ENCODE measurements at places on chromosomes 16 and 17. TPM values are rescaled to one million over a fixed set of nuclear protein-coding genes. Genes with fewer than 3 reads are reported as not detected.

The DPEP3 gene
- not detected for total RNA-seq

The TPSAB1 gene
- total RNA-seq, result not detected

The FLOT2 gene
- total RNA-seq, result 197 TPM

DNA sequence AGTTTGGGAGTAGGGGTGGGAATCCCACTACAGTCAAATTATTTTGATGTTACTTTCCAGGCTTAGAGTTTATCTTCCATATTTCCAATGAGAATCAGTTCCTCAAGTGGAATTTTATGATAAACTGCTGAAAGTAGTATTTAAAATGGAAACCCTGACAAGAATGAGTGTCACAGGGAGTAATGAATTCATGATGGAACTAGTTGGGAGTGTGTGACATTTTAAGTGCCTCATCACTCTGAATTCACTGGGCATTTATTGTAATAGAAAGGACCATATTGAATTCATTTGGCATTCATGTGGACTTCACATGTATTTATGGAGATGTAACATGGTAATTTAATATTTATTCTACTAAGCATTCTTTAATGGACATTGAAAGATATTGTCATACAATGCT lies 320.9 kb downstream of the CDH13 start:
- no peak for DNase-seq
- H3K27ac ChIP-seq, result no peak overlapping the region
- H3K27me3 ChIP-seq, result peaks cover 6% of the 10 kb centered on the region
- H3K4me1 ChIP-seq, result peaks cover 22% of the 10 kb centered on the region
- no peak overlapping the region for H3K4me3 ChIP-seq

DNA sequence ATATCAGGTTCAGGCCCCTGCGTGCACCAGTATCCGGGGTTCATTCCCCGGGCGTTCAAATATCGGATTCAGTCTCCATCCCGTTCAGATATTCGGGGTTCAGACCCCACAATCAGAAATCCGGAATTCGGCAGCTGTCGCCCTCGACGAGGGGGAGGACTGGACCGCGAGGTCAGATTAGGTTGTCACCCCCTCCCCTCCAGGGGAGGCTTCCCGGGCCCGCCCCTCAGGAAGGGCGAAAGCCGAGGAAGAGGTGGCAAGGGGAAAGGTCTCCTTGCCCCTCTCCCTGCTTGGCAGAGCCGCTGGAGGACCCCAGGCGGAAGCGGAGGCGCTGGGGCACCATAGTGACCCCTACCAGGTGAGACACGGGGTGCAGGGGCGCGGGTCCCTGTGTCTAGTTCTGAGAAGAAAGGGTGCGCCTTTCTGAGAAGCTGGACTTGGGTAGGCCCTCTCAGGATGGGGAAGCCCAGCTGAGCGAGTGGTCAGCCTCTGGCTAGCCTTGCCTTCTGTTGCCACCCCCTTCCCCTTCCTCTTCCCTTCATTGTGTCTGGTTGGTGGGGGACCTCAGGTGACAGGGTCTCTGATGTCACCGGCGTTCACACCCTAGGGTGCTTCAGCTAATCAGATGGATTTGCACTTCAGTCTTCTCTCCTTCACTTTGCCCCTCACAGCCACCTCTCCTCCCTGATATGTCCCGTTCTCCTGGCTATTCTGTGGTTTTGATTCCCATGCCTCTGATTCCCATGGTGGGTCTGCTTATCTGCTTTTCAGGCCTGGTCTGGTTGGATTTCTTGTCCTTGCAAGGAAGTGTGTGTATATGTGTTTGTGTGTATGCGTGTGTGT lies 844 bp downstream of the TAOK2 start:
- peaks cover 28% of the 10 kb centered on the region for H3K36me3 ChIP-seq
- peaks cover 38% of the 10 kb centered on the region for H3K4me1 ChIP-seq
- no peaks in the 10 kb centered on the region for H3K27me3 ChIP-seq
- H3K27ac ChIP-seq, result peak overlapping the region; percentile 92
- peak overlapping the region; percentile 85 for H3K4me3 ChIP-seq

GRCh38 chr17:78935419-78936323 lies 10.5 kb upstream of the TIMP2 start:
- no peak for DNase-seq
- H3K27ac ChIP-seq, result no peak overlapping the region
- H3K27me3 ChIP-seq, result no peaks in the 10 kb centered on the region
- H3K4me3 ChIP-seq, result no peak overlapping the region
- no peaks in the 10 kb centered on the region for H3K36me3 ChIP-seq

DNA sequence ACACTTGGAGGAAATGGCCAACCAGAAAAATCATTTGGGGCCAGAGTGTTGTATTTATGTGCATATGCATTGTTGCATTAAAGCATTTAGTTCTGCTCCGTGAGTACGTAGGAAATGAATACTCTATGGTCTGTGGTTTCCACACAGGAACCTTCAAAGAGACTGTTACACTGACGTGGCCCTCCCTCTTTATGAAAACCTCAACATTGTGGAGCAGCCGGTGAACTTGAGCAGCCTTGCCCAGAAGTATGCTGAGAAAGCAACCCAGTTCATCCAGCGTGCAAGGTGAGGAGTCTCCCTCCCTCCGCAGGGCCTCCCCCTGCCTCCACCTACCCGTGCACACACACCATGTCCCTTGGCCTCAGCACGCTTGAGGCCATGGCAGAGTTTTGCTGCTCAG lies 65.2 kb downstream of the ARSG start:
- peak overlapping the region; percentile 60 for H3K4me3 ChIP-seq
- no peaks in the 10 kb centered on the region for H3K27me3 ChIP-seq
- H3K4me1 ChIP-seq, result peaks cover 75% of the 10 kb centered on the region
- DNase-seq, result peak; percentile 88
- peaks cover 30% of the 10 kb centered on the region for H3K36me3 ChIP-seq
- peak overlapping the region; percentile 86 for H3K27ac ChIP-seq

- DNase-seq, result peak; percentile 86
- no peaks in the 10 kb centered on the region for H3K27me3 ChIP-seq
- peaks cover 58% of the 10 kb centered on the region for H3K4me1 ChIP-seq
- H3K27ac ChIP-seq, result peak overlapping the region; percentile 95
- H3K4me3 ChIP-seq, result peak overlapping the region; percentile 99
Observed at GRCh38 chr17:38870259-38871165, 654 bp downstream of the LASP1 start.

DNA sequence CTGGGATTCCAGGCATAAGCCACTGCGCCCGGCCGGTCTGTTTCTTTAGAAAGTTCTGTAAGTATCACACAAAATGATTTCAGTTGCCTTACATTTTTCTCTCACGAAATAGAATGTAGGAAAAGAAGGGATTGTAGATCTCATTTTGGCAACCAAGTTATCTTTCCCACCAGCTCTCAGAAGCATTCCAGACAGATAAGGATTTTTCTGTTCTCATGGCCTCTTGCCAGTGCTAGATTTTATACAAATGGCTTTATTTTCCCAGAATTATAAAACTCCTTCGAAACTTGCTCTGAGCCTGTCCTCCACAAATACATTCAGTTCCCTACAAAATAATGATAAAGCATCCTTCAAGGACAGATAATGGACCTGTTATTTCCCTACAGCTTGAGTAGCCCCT lies 46.9 kb downstream of the LCMT1 start:
- H3K4me3 ChIP-seq, result no peak overlapping the region
- H3K27ac ChIP-seq, result no peak overlapping the region
- H3K4me1 ChIP-seq, result peaks cover 14% of the 10 kb centered on the region
- no peaks in the 10 kb centered on the region for H3K27me3 ChIP-seq

- peaks cover 67% of the 10 kb centered on the region for H3K4me1 ChIP-seq
- H3K27me3 ChIP-seq, result no peaks in the 10 kb centered on the region
- peak overlapping the region; percentile 94 for H3K27ac ChIP-seq
- peaks cover 2% of the 10 kb centered on the region for H3K36me3 ChIP-seq
Observed at GRCh38 chr17:61221597-61222471, 177.8 kb upstream of the TBX2 start.

DNA sequence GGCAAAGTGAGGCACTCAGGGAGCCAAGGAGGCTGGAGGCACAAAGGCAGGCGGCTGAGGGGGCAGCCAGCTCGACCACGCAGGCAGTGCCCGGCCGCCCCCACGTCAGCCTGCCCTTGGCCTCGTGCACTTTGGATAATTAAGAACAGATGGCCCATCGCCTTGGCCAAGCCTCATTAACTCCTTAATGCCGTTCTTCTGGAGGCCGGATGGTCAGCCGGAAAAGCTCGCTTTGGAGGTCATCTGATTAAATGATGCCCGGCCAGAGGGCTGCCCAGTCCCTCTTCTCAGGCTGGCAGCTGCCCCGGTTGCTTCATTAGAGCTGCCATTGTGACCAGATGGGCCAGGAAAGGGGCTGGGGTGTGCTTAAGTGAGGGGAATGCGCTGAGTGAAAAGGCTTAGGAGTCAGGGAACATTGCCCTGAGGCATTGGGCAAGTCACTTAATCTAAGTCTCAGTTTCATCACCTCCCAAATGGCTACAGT lies 364.0 kb downstream of the NPIPA8 start:
- no peaks in the 10 kb centered on the region for H3K36me3 ChIP-seq
- no peak for DNase-seq
- no peak overlapping the region for H3K4me3 ChIP-seq
- H3K4me1 ChIP-seq, result no peaks in the 10 kb centered on the region

DNA sequence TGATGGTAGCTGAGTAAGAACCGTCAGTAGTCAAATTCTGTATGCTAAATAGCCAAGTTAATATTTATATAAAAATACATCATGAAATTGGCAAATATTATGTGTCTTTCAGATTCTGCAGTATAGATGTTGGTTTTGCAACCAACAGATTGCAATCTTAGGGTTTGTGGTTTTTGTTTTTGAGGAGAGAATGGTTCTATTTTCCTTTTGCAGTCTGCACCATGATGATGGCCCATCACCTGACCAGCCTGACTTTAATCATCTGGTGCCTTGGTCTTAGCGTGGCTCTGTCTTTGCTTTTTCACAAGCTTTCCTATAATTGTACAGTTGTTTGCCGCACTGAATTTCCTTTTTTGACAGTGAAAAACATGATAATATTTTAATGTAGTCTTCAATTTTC lies 50.7 kb downstream of the NUP93 start:
- H3K4me1 ChIP-seq, result peaks cover 30% of the 10 kb centered on the region
- no peaks in the 10 kb centered on the region for H3K27me3 ChIP-seq
- no peaks in the 10 kb centered on the region for H3K36me3 ChIP-seq
- no peak overlapping the region for H3K4me3 ChIP-seq

DNA sequence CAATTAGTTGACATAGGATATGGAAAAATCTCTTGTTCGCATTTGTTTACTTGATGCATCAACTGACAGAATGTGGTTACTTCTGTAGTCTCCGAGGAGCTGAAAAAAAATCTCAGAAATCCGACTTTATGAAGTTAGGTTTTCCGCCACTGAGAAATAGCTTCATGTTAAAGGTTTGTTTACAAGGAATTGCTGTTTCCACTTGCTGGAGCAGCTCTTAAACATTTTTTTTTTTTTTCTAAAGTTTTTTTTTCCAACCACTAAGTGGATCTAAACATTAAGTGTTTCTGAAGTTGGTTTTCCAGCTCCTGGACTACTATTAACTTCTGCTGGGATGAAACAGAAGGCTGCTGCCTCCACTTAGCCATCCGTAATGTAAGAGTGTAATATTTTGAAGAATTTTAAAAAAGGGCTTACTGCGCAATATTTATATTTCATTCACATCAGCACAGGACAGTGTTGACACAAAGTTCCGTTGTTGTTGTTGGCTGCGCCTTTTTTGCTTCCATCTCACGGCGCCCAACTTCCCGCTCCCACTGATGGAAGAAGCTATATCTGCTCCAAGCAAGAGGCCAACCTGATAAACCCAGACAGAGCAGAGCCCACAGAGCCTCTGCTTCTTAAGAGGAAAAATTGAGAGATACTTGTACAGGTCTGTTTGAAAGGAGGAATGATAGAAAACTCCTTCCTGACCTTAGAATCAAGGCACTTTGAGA lies 167.7 kb upstream of the KCNJ16 start:
- DNase-seq, result no peak
- no peak overlapping the region for H3K27ac ChIP-seq
- no peak overlapping the region for H3K4me3 ChIP-seq
- no peaks in the 10 kb centered on the region for H3K27me3 ChIP-seq
- no peaks in the 10 kb centered on the region for H3K4me1 ChIP-seq
- no peaks in the 10 kb centered on the region for H3K36me3 ChIP-seq

DNA sequence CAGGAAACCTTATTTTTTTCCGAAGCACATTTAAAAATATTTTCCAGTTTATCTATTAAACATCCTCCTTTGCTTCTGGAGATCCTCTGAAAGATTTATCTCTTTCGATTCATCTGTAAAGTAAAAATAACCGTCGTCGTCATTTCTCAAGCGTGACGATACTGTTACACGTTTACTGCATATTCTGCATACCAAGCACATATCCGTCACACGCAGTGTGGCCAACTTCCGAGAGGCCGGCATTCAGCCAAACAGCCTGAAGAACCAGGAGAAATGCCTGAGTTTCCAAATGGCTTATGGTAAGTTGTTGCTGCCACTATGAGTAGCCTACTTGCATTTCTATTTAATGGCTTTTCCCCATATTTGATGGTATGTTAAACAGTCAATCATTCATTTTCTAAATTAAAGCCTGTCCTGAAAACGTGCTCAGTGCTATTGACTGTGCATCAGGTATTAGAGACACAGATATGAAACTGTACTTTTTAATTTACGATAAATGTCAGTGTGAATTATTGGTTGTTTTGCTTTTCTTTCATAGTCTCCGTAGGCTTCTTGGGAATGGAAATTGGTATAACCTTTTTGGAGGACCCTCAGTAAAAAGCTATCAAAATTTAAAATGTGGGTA lies 275.7 kb downstream of the WWOX start:
- no peak for DNase-seq
- H3K27ac ChIP-seq, result no peak overlapping the region
- H3K36me3 ChIP-seq, result no peaks in the 10 kb centered on the region
- no peaks in the 10 kb centered on the region for H3K4me1 ChIP-seq
- H3K4me3 ChIP-seq, result no peak overlapping the region

DNA sequence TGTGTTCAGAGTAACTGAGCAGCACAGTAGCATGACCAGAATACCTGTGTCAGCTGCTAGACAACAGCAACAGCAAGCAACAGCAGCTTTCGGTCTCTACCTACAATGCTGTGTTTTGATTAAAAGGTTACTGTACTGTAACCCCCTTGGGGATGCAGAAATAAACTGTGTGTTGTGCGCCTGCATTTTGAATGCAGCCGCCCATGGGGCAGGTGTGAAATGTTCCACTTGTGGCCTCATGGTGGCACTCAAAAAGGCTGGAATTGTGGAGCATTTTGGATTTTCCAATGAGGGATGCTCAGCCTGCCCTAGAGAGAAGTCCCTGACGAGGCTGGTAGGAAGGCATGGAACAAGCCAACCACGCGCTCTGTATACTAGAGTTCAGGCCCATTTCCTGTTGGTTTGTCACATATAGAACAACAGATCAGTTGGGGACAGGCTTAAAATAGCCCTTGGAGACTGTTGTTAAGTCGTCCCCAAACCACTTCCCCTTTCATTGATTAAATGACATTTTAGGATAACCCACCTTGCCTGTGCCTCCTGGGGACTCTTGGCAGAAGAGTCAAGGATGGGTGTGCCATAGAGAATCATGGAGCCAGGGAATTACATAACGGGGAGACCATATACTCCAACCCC lies 27.1 kb downstream of the SCPEP1 start:
- no peak overlapping the region for H3K27ac ChIP-seq
- H3K27me3 ChIP-seq, result peaks cover 6% of the 10 kb centered on the region
- peaks cover 14% of the 10 kb centered on the region for H3K36me3 ChIP-seq
- H3K4me1 ChIP-seq, result peaks cover 25% of the 10 kb centered on the region

DNA sequence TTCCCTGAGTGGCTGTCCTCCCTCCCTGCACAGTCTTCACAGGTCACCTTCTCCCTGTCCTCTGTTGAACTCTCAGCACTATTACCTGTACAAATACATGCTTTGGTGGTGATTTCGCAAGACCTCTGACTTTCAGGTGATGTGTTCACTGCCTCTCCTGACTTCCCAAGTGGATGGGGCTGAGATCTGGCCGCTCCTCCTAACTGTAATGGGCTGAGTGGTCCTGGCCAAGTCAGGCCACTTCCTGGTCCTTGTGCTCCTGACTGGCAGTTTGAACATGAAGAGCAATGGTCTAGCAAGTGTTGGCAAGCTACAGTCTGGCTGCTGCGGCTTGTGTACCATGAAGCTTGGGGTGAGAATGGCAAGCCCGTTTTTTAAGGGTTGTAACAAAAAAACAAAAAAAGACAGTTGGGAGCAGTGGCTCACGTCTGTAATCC lies 11.7 kb upstream of the TMED6 start:
- no peak overlapping the region for H3K4me3 ChIP-seq
- no peak overlapping the region for H3K27ac ChIP-seq

Measured in activated CD8-positive, alpha-beta T cell treated with anti-CD3 and anti-CD28 coated beads, Interleukin-2, amount 10 ng/mL, durations not matched to agents 7 days and 5 days (primary cell).